ENCODE measurements at places on chromosomes 1 and 21. TPM values are rescaled to one million over a fixed set of nuclear protein-coding genes. Genes with fewer than 3 reads are reported as not detected.
A peak's percentile ranks its signal among the peaks of the same experiment; 100 is the strongest.

- DNase-seq, result no peak
These were observed 123.0 kb upstream of the PTBP2 start for GRCh38 chr1:96598416-96599168.

DNA sequence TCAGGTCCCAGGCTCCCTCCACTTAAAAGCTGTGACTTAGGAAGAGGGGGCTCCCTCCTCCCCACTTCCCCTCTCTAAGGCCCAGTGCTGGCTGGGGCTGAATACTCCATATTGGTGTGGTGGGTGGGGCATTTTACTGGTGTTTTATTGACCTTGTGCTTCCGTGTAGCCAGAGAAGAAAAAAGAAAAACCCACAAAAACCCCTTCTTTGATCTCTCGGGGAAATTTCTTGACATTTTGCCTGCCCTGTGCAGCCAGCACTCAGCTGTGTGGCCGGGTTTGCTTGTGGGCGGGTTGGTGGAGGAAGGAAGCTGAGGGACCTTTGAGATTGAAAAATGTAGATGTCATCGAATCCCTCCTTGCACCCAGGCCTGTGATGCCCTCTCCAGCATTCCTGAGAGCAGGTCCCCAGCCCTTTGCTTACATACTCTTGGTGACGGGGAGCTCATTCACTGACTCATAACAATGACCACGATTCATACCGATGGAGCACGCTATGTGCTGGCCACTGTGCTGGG is 24.8 kb downstream of the TNFRSF8 start:
- peak; percentile 86 for DNase-seq

Gene SLAMF8
- total RNA-seq, result not detected

DNA sequence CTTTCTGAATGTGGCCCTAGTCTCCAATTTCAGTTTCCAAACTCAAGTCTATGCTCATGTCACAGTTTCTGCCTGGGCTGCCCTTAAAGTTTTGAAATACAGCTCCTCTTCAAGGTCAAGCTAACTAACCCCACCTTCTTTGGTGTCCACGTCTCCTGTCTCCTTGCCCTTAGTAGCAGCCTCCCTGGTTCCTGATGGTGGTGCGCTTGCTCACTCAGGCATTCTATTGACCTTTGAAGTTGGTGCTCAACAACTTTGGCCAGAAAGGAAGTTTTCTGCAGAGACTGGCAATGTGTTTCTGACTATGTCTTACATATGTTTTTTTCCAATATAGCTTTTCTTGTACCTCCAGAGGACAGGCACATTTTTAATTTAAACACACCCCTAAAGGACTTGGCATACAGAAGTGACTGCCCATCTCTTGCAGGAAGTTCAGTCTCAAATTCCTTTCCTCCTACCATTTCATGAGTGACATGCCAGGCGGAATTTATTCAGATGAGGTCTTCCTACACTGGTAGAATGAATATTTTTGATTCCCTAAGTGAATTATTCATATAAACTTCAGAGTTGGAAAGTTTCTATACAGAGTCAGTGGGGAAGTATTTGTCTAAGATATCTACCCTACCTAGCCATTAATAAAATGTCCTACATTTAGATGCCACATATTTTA is 364.3 kb upstream of the USP24 start:
- DNase-seq, result no peak

GRCh38 chr1:24391882-24392603 is 21.5 kb downstream of the STPG1 start:
- DNase-seq, result peak; percentile 60
